A172 (cell line): ENCODE measurements at places on chromosomes 7 and 10.

DNA sequence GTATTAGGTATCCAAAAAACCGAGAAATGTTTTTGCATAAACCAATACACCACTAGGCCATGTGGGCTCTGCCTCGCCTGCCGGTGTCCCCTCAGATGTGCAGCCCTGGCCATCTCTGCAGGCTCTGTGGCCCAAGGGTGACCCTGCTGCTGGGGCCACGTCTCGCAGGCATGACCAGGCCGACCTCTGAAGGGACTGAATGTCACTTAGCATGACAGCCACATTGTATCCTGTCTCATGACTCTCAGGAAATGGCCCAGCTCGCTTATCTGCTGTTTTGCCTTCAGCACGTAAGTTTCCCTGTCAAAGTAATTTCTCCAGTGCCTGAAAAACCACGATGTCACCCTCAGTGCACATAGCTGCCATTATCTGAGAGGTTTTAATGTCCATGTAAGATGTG is 49.5 kb upstream of the ZNF32 start:
- DNase-seq = no peak

- no peak for DNase-seq
These were observed 83.3 kb upstream of the FGL2 start for GRCh38 chr7:77282897-77283296.

GRCh38 chr10:72080042-72080975 is 8.0 kb downstream of the SPOCK2 start:
- DNase-seq = no peak

DNA sequence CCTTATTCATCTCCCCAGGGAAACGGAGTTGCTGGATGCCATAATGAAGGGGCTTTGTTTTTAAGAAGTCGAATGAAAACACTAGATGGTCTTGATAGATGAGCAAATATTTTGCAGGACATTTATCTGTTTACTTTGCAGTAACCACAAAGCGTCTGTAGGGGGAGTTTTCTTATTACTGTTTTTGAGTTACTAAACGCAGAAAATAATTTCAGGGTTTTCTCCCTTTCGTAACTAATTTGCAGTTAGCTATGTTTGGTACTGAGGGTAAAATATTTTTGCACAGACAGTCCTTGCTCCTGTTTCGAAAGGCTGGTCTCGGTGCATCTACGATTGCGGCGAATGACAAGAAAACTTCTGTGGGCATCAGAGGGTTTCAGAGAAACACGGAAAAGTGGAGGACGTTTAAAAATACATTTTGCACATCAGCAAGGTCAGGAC is 505.6 kb upstream of the MKI67 start:
- no peak for DNase-seq

GRCh38 chr7:95993380-95993779 is 221.0 kb downstream of the DYNC1I1 start:
- DNase-seq = no peak

- peak; percentile 55 for DNase-seq
These were observed 94.3 kb downstream of the ZEB1 start for GRCh38 chr10:31413325-31413724.

GRCh38 chr10:118753331-118754228 is 1.2 kb downstream of the CACUL1 start:
- DNase-seq = no peak

DNA sequence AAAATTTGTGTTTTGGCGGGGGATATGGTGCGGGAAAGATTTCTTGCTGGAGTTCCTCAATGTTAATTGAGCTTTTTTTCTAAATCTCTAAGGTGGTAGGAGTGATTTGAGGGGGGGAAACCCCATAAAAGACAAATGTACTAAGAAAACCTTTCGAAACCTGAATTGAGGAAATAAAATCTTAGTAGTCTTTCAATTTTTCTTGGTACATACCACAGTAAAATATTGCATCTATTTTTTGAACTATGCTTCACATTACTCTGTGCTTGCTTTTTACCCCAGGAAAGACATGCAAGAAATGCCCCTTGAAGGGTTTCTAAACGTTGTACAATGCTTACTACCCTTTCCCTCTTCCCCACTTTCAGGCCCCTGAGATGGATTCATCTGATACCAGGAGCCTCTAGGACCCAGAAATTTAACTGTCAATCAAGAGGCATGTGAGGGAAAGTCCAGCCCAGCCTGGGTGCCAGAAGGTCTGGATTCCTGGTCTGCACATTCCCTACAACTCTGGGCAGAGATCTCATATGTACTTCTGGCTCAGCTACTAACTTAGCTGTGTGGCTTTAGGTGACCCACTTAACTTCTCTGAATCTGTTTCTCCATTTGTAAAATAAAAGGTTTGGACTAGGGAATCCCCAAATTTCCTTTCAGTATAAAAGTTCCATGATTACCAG is 5.8 kb upstream of the PDCD4 start:
- peak; percentile 35 for DNase-seq

GRCh38 chr7:24718977-24719491 is 38.2 kb downstream of the GSDME start:
- DNase-seq = no peak

GRCh38 chr7:112152186-112152585 is 54.0 kb downstream of the DOCK4 start:
- no peak for DNase-seq

DNA sequence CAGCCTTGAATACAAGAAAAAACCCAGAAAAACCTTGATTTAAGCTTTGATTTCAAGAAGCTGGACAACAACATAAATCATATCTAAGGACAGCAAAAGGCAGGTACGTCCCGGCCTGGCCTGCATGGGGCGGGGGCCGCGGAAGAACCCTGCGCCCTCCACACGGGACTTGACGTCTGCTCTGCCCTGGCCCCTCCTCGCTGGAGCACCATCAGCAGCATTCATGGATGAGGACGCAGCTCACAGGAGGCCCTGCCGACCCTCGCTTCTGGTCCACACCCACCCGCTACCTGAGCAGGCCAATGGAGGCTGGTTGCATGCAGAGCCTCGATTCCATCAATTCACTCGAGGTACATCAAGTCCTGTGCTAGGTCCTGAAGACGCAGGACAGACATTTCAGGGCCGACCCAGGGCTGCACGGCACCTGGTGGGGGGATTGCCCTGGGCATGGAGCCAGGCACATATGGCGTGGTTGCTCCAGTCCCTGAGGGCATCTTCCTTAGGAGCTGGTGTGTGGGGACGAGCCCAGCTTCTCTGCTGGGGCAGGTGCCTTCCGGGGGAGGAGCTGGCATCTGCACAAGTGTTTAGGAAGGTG is 63.1 kb upstream of the NKX6-2 start:
- DNase-seq = no peak

- DNase-seq = no peak
These were observed 191.2 kb downstream of the DYNC1I1 start for GRCh38 chr7:95963446-95963990.

- no peak for DNase-seq
These were observed 14.0 kb upstream of the SCART1 start for GRCh38 chr10:133439517-133440461.

DNA sequence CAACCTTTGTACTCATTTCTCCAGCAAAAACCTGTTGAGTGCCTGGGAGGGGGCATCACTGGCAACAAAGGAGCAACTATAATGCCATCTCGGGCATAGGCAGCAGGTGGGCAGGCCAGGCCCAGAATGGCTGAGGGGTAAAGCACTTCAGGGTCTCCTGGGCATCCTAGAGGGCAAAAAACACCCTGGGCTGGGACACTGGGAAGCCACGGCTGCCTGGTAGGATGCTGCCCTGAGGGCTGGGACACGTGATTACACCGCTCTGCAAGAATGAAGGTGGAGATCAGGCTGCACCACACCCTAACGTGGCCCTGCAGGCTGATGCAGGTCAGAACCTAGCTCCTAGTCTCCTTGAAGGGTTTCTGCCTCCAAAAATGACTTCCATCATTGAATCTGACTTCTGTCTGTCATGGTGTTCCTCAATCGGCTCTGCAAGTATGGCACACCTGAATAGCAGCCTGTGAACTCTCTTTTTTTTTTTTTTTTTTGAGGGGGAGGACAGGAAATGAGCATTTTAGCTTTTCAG is 4.5 kb upstream of the TRAPPC14 start:
- DNase-seq = peak; percentile 40

GRCh38 chr10:53573498-53573897 is 800.9 kb upstream of the MBL2 start:
- DNase-seq = no peak
